ENCODE measurements at places on chromosomes 7 and 10. TPM values are rescaled to one million over a fixed set of nuclear protein-coding genes. Genes with fewer than 3 reads are reported as not detected.

TFPI2 gene
- total RNA-seq, result 1.4 TPM

LLCFC1 gene
- total RNA-seq, result not detected

CALML5 gene
- total RNA-seq, result not detected

ST8SIA6 gene
- 7.4 TPM for total RNA-seq

C7orf57 gene
- total RNA-seq, result not detected

MET gene
- 20.0 TPM for total RNA-seq

PLXDC2 gene
- 12.4 TPM for total RNA-seq

SLC18A2 gene
- total RNA-seq, result 0.17 TPM
